Frontal cortex (tissue), 4 donors: ENCODE measurements at places on chromosomes 3 and 15. TPM values are rescaled to one million over a fixed set of nuclear protein-coding genes. Genes with fewer than 3 reads are reported as not detected.
A peak's percentile ranks its signal among the peaks of the same experiment; 100 is the strongest.

Gene LMAN1L
- not detected for total RNA-seq

GRCh38 chr3:162165346-162165745 lies 668.7 kb downstream of the OTOL1 start:
- no peak for DNase-seq

GRCh38 chr15:38564557-38565286 lies at the start of gene RASGRP1:
RASGRP1 (minus strand) TSS chr15:38564814; CDS start chr15:38564628, 186 bp downstream.
- peak; percentile 61 for DNase-seq

- DNase-seq, result no peak
Observed at GRCh38 chr3:163809540-163809993, 1268.7 kb downstream of the SI start.

GRCh38 chr3:8183627-8184026 lies 318.0 kb upstream of the LMCD1 start:
- no peak for DNase-seq

DNA sequence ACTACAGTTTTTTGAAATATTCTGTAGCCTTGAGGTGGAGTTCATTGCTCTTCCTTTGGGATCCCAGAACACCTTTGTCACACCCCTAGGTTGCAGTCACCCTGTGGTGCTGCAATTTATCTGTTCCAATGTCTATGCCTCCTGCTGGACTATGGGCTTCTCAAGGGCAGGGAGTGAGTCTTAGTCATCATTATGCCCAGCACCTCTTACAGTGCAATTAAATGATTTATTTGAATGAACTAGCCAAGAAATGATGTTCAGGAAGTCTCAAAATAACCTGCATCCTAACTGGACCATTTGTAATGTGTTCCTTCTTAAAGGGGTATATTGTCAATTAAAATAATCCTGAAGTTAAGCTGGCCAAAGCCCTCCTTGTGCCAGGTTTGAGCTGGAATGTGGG lies 28.5 kb downstream of the SHC4 start:
- DNase-seq, result no peak

Gene ALDH1A3
- 3.3 TPM for total RNA-seq

DNA sequence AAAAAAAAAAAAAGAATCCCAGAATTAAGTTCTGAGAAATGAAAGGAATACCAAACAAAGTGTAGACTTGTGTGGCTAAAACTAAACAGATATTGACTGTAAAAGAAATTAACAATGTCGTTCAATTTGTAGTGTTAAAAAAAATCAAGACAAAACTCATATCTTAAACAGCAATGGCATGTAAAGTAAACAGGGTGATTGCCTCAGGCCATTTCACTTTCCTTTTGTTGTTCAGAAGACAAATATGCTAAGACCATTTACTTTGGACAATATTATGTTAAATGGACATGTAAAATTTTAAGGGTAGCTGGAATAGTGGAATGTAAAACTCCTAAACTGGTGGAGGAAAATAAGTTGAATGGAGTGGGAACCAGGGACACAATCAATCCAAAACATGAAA lies 139.1 kb downstream of the RTP4 start:
- no peak for DNase-seq

GRCh38 chr15:70142322-70143191 lies 44.8 kb upstream of the TLE3 start:
- DNase-seq, result no peak

- no peak for DNase-seq
Observed at GRCh38 chr3:131540821-131541220, 38.0 kb upstream of the MRPL3 start.

DNA sequence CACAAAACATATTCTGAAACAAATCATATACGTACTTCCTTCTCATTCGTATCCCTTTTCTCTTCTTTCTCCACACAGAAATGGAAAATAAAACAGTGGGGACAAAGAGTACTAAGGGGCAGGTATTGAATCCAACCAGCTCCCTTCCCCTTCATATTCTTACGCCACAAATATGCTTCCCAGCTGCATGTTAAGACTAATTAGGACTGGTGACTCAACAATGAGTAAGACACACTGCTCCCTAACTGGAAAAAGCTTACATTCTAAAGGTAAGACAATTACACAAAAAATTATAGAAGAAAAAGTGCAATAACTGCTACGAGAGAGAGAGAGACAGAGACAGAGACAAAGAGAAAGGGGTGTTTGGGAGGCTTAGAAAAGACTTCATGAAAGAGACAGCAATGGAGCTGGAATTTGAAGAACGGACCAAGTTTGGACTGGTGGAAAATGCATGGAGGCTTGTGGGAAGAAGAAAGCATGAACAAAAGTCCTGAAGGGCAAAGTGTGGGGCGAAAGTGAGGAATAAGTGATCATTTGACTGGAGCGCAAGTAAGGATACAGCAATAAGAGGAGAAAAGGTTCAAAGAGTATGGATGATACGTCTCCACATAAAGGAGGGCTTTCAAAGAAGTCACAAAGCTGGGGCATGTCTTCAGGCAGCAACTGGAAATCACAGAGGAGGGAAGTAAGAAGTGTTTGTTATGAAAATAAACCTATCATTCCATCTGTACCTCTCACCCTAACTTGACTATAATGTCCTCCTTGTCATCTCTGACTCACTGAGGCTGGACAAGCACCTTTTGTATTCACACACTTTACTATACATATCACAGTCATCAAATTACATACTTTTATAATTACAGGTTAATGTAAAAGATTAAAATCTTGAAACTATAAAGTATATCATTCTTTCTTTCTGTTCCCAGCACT lies 49.2 kb downstream of the RYK start:
- no peak for DNase-seq

DNA sequence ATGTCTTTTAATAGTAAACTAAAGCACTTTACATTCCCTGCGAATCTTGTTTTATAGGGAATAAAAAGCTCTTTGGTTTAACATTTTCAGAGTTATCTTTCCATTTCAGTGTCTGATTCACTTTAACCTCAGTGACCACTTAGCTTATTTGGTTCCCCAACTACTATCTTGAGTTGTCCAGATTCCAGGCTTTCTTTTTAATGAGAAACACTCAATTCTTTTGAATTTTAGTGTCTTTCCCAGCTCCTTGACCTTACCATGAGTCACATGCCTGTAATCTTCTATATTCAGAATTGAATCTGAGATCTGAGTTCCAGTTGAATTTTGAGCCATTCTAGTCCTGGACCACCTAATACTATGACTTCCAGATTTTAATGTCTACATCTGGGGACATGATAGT lies 144.4 kb downstream of the KCNAB1 start:
- DNase-seq, result no peak

- DNase-seq, result no peak
Observed at GRCh38 chr3:125120379-125121122, 64.8 kb upstream of the HEG1 start.

DNA sequence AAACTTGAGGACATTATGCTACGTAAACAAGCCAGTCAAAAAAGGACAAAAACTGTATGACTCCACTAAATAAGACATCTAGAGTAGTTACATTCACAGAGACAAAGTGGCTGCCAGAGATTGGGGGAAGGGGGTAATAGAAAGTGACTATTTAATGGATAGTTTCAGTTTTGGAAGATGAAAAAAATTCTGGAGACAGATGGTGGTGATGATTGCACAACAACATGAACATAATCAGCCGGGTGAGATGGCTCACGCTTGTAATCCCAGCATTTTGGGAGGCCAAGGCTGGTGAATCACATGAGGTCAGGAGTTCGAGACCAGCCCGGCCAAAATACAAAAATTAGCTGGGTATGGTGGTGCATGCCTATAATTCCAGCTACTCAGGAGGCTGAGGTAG lies 40.6 kb downstream of the DPP8 start:
- no peak for DNase-seq

Gene RTP4
- total RNA-seq, result not detected

DNA sequence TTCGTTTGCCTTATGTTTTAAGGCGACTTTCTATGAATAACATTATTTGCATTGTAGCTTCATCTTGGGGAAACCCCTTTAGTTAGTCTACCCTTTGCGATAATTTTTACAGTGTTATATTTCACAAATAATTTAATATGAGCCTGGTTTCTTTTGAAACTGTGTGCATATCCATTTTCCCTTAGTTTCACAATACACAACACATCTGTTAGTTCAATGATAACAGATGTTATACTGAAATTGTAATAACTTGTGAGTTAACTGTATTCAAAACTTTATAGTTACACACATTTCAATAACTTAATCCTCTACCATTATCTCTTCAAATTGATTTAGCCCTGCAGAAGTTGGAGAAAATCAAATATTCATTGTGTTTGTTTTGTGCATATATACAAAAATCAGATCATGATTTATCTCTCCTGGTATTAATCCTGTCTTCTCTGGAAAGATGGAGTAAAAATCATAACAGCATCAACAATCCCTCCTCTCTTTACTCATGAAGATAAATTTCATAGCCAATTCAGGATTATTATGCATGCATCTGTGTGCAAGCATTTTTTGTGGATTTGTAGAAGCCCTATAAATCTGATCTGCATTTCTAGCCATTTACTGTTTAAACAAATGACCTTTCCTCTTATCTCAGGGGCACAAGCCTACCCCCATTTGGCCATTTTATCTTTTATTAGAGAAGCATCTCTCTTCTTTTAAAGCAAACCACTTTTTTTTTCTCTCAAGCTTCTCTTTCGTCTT lies 304.0 kb downstream of the VPS13C start:
- no peak for DNase-seq

Gene FBXW12
- total RNA-seq, result 1.6 TPM
